NCI-H526 (cell line): ENCODE measurements at places on chromosomes 1 and 21.

DNA sequence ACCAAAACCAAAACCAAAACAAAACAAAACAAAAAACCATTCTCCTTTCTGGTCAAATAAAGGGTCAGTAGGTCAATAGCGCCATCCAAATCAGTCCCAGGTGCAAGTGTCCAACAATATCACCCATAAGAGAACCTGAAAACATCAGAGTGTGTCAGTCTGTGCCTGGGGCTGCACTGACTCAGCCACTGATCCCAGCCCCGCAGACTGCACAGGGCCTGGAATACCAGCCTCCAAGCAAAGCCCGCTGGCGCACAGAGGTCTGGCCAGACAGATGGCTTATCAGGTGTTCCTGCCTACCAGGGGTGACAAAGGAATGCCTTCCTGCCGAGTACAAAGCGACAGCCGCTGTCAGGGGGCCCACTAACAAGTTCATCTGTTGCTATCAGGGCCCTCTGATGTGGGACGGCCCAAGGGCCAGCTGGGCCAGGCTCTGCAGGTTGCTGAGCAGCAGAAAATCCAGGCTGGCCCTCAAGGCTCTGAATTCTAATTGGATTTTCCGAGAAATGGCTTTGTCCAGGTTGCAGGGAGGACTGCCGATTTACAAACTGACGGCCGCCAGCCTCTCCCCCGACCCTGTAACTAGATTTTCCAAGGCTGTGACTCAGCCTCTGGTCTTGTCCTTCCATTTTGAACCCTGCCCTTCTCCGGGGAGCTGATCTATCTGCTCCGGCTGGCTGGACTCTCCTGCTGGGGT is 13.7 kb upstream of the TMEM51 start:
- DNase-seq, result peak; percentile 7

GRCh38 chr21:43191521-43191920 is 22.7 kb downstream of the CRYAA start:
- DNase-seq, result no peak

- DNase-seq, result peak; percentile 75
Observed at GRCh38 chr1:156677616-156678596, 699 bp upstream of the NES start.

- no peak for DNase-seq
Observed at GRCh38 chr1:154176337-154176736, 15.6 kb downstream of the TPM3 start.

- DNase-seq, result no peak
Observed at GRCh38 chr1:204924013-204924759, 53.5 kb downstream of the NFASC start.

DNA sequence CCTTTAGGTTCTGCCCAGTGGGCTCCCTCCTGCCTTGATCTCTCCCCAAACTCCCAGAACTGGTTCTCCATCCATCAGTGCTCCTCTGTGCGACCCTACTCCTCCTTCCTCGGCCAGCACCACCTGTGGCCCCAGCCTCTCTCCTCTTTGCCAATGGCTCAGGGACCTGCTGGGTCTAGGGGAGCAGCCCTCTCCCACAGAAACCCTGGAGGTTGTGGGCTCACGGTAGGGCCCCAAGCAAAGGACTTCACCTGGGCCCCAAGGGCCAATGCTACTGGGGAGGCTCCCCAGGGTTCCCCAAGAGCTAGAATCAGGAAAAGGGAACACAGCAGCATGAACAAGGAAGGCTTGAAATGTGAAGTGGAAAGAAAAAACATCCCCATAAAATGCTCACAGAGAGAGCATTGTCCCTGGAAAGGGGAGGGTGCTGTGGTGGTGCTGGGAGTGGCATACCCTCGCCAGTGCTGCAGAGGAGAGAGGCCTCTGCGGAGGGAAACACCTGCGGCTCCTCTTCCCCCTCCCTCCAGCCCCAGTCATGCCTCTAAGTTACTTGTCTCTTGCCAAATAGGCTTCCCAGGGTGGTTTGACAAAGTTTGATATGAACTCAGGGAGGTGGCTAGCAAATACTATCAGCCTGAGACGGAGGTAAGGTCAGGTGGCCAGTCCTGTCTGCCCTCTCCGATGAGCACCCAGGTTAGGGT is 2.5 kb downstream of the TMEM63A start:
- peak; percentile 82 for DNase-seq

GRCh38 chr1:39646232-39647081 is 7.0 kb upstream of the HEYL start:
- DNase-seq, result no peak

GRCh38 chr1:7356079-7356478 is 415.0 kb upstream of the VAMP3 start:
- no peak for DNase-seq

- DNase-seq, result no peak
Observed at GRCh38 chr1:97563926-97564325, 356.9 kb downstream of the DPYD start.

DNA sequence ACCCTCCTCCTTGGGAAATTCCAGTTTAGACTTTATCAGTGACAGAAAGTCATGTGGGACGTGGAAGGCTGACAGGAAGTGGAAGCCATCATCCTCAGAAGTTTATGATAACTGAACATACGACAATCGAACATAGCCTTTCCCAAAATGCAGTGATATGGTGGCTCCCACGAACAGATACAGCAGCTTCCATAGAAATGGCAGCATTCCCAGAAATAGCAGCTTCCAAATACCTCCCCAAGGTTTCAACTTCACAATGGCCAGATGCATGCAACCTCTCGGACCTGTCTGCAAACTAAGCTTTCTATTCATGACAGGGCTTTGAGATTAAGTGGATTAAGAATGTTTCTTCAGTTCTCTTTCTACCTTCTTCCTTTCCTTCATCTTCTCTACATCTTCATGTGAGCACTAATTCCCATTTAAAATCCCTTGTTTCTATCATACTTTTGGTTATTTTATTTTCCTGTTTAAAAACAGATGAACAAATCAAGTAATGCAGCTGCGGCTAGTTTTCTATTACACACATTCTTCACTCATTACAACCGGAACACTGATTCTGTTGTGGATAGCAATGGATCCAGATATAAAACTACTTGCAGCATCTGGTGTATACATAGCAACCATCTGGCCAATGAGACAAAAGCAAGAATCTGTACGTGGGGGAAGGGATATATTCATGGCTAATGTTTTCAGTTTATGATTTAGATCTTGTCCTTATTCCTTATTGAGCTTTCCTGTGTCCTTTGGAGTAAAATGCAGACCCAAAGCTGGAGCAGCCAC is 304.8 kb downstream of the BRINP3 start:
- no peak for DNase-seq

GRCh38 chr1:175675017-175675416 is 68.4 kb downstream of the TNR start:
- DNase-seq, result no peak

GRCh38 chr1:67031121-67031858 is 22.7 kb downstream of the SLC35D1 start:
- DNase-seq, result no peak

GRCh38 chr1:81730881-81731280 is 69.9 kb upstream of the ADGRL2 start:
- no peak for DNase-seq

DNA sequence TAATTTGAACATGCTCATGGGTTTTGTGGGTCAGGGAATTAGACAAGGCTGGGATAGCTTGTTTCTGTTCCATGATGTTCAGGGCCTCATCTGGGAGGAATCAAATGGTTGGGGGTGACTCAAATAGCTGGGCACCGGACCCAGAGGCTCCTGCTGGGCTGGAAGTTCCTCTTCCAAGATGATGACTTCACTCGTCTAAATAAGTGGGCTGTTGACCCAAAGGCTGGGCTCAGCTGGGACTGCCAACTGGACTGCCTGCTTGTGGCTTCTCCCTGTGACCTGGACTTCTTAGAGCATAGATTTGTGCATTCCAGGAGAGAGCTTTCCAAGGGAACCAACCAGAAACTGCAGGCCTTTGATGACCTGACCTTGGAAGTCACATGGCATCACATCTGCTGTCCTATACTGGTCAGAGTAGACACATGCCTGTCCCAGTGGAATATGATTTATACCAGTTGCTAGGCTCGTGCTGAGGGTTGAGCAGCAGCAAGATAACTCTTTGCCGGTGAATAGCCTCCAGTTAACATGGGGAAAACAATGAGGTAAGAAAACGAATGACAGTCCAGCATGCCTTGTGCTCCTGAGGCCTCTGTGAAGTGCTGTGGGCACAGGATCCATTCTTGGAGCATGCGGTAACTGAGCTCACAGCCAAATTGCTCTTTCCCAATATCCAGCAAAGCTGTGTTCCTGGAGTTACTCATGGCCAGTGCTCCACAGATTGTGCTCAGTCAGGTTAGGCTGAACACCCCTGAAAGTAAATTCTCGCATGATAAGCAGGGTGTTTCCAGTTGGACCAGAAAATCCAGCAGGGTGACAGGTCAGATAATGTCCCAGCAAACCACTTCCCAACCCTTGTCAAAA is 272.9 kb upstream of the TMEM51 start:
- DNase-seq, result no peak

- no peak for DNase-seq
Observed at GRCh38 chr1:36455386-36455785, 5.1 kb upstream of the OSCP1 start.

DNA sequence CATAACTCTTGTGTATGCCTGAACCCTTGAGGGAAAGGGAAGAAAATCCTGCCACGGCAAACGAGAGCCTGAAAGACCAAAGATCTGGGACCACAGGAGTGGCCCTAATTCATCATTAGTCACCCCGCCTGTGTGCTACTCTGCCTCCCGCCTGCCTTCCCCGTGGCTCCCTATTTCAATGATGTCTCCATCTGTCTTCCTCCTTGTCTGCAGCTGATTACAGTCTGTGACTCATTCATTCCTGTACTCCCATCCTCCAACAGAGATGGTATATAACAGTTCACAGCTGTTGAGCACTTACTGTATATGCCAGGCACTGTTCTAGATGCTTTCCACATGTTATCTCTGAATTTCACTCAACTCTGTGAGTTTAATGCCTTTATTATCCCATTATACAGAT is 96.6 kb downstream of the SEC16B start:
- no peak for DNase-seq

- DNase-seq, result no peak
Observed at GRCh38 chr21:31917108-31917507, 44.3 kb downstream of the HUNK start.

DNA sequence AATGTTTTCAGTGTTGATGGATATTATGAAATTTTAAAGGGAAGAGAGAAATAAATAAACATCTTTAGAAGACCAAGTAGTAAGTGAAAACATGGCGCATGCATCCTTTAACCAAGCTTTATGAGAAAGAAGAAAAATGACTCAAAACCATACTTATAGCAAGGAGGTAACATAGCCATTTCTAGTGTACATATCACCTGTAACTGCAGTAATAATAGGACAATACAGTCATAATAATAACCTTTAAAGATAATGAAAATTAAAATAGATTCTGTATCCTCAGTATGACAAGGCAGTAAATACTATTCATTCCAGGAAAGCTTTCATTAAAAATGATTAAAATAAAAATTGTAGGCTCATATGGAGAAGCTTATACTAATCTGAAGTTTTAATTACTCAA is 141.2 kb downstream of the COL24A1 start:
- DNase-seq, result no peak

DNA sequence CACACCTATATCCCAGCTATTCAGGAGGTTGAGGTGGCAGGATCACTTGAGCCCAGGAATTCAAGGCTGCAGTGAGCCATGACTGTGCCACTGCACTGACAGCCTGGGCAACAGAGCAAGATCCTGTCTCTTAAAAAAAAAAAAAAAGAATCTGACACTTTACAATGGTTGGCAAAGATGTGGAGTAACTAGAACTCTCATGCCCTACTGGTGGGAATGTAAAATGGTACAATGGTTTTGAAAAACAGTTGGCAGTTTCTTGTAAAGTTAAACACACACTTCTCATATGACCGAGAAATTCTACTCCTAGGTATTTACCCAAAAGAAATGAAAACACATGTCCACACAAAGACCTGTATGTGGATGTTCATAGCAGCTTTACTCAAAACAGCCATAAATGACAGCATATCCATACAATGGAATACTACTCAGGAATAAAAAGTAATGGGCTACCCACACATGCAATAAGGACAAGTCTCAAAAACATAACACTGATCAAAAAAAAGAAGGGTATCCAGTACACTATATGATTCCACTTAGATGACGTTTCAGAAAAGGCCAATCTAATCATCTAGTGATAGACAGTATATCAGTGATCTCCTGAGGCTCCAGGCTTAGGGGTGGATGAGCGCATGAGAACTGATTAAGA is 58.1 kb downstream of the HLCS start:
- DNase-seq, result no peak

GRCh38 chr1:39936724-39937491 is 18.0 kb upstream of the MFSD2A start:
- no peak for DNase-seq

DNA sequence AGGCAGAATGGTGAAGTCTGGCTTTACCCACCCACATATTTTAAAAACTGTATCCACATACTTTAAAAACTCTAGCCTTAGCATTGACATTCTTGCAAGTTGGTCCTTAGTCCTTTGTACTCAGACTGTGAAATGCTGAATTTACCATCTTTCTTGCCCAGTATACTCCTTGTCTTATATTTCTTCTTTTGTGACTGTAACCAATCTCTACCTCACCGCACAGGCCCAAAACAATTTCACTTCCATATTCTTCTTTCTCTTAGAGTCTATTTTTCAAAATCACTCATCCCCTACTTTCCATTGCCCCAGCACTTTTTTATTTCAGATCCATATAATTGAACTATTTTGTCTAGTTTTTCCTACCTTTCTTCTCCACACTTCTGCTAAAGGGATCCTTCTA is 892.4 kb upstream of the B3GALT2 start:
- DNase-seq, result no peak

- DNase-seq, result no peak
Observed at GRCh38 chr21:41651830-41652229, 115.0 kb downstream of the RIPK4 start.

DNA sequence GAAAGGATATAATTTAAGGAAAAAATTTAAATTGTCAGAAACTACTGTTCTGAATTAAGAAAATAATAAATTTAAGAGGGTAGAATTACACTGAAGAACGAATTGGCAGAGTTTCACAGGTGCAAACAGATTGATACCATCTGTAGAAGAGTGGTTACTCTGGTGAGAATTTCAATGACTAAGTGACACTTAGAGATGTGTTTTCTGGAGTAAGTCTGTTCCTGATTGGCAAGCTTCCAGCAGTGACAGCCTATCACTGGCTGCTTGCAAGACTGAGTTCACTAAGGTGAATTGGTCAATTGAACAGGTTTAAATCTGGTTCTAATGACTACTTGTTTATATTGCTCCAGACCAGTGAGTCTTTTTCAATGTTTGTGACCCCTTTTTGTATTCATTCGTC is 838.2 kb upstream of the RGS18 start:
- no peak for DNase-seq
